Endothelial cell of umbilical vein (primary cell): ENCODE measurements at places on chromosomes 2 and 18. TPM values are rescaled to one million over a fixed set of nuclear protein-coding genes. Genes with fewer than 3 reads are reported as not detected.

The RNF103 gene
- total RNA-seq: 24.2 and 27.2 TPM in 2 replicates

The PSMA8 gene
- total RNA-seq: not detected in 2 replicates

The CCDC74B gene
- total RNA-seq: 1.6 and 4.8 TPM in 2 replicates

The TXNDC2 gene
- total RNA-seq: not detected in 2 replicates

GRCh38 chr18:57544936-57545660 is 41.4 kb downstream of the FECH start:
- DNase-seq: no peak

- no peak for DNase-seq
These were observed 320.2 kb downstream of the TMX3 start for GRCh38 chr18:68394705-68395104.

GRCh38 chr2:147460155-147460554 is 384.7 kb upstream of the ACVR2A start:
- DNase-seq: no peak

GRCh38 chr2:78457269-78457668 is 568.2 kb upstream of the REG3G start:
- no peak for DNase-seq

GRCh38 chr18:21194871-21195771 is 46.9 kb upstream of the GREB1L start:
- DNase-seq: peak; percentile 48

DNA sequence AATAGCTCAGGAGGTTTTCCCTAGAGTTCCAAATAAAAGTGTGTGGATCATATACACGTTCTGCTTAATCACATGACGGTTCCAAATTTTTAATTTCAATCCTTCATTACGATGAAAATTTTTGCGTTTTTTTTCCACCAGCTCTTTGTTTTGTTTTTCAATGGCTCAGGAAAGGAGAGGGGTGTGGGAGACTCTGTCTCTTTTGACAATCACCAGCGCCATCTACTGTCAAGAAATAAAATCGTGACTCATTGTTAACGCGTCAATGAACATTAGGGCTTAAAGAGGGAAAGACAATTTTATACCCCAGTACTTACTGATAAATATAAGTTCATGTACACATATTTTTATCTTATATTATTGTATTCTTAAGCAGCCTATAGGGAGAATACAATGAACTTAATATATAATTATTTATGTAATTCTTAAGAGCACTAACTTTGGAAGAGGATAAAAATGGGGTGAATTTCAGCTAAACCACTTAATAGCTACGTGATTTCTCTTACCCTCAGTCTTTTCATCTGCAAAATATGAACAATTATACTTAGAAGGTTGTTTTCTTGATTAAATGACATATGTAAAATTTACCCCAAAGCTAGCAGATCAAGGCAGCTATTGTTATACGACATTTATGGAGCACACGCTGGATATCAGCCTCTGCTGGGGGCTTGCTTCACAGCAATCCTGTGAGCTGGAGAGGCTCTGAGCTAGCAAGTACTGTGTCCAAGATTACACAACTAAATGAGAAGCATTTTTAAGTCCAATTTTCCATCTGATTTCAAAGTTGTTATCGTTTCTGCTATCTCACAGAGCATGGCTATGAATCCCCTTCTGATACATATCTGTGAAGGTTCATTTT is 47.4 kb upstream of the RMDN2 start:
- DNase-seq: peak; percentile 73

- DNase-seq: no peak
These were observed 20.6 kb downstream of the USP37 start for GRCh38 chr2:218547511-218547910.

GRCh38 chr2:17754773-17755425 is 961 bp downstream of the GEN1 start:
- peak; percentile 51 for DNase-seq

DNA sequence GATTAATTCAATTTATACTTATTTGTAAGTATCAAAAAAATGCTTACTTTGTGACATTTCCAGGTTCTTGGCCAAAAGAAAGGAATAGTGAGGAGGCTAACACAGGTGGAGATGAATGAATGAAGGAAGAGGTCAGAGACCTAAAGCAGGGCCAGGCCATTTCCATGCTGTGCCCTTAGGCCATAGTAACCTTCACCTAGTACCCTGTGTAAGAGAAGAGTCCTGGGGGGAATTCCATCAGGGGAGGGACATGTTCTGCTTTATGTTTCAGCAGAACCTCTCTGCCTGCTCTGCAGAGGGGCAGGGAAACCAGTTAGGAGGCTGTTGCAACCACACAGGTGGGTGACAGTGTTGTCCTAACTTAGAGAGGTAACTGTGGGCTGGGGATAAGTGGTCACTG is 204.2 kb upstream of the CDH20 start:
- no peak for DNase-seq

DNA sequence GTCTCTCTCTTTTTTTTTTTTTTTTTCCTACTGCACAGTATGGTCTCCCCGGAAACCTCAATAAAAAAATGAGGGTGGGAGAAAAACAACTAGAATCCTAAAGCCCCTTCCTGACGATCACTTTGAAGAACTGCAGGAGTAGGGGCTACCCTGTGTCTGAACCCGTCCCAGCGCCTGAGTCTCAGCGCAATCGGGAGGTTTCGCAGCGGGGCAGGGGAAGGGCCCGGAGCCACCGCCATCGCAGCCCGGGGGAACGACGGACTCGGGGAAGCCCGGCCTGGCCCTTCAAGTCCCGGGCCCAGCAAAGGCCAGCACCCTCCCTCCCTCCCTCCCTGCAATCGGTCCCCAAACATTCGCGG is 411 bp downstream of the NARS1 start:
- peak; percentile 31 for DNase-seq

DNA sequence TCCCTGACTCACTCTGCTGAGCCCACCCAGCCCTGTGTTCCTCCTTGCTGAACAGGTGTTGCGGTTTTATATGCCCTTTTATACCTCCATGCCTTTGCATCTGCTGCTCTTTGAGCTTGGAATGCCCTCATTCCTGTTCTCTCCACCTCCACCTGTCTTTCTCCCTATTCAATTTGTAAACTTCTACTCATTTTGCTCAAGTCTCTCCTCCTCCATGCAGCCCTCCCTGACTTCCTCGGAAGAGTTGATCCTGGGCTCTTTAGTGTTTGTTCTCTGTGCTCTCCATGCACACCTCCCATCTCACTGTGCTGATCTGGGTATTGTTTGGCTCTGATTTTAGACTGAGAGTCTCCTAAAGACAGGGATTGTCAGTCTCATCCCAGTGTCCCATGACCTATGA is 7.2 kb upstream of the OTOF start:
- DNase-seq: no peak
